Fibroblast of skin of right biceps (primary cell): ENCODE measurements at places on chromosomes 2 and 18.

GRCh38 chr18:75241705-75242104, 31.1 kb downstream of the TSHZ1 start:
- DNase-seq = no peak

GRCh38 chr2:129713337-129713736, 266.1 kb upstream of the RAB6C start:
- DNase-seq = no peak

DNA sequence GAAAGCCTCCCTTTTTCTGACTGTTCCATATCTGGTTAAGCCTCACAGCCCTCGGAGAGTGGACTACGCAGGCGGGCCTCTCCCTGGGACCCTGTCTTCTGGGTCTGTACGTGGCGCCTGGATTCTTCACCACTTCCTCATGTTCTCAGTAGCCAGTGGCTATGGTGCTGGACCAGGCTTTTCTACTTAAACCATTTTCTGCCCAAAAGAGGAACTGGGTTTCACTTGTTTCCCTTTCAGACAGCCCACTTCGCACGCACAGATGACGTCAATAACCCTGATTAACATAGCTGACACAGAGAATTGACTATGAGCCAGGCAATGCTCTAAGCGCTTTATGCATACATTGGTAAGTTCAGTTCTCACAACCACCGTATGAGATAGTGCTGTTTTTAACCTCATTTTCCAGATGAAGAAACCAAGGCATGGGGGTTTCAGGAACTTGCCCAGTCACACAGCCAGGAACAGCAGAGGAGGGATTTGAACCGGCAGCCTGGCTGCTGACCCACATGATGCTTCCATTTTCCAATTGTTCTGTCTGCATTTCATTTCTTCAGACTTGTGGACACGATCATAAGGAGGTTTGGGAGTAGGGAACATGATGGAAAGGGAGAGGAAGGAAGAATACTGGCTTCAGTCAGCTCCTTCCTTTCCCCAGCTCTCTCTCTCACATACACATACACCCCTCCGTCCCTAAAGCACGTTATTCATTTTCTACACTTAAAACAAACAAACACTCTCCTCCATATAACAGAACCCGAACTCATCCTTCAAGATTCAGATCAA, 41.7 kb downstream of the MYOM1 start:
- peak; percentile 12 for DNase-seq

DNA sequence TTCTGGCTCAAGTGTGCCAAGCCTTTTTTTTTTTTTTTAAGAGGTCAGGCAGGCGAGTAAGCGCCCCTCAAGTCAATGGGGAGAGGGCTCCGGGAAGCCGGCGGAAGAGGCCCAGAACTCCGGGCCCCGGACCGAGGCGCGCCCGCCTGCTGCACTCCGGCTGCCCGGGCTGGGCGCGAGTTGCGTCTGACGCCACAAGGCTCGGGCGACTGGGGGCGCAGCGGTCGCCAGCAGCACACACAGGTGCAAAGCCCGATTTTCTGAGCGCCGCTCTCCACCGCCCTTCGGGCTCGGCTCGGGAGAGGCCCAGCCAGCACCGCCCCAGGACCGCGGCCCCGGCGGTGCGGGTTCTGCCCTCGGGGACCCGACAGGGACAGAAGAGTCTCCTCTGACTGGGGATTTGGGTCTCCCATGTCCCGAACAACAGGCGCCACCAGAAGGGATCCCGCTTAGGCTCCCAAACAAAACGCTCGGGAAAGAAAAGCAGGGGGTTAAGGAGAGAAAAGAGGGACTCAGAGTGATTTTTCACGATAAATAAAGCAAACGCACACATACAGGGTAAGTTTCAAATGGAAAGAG, 787 bp downstream of the ERBB4 start:
- DNase-seq = no peak

- peak; percentile 76 for DNase-seq
Observed at GRCh38 chr2:160207804-160208654, 8.0 kb upstream of the ITGB6 start.

GRCh38 chr2:74391209-74391579, 11.1 kb upstream of the DCTN1 start:
- no peak for DNase-seq

DNA sequence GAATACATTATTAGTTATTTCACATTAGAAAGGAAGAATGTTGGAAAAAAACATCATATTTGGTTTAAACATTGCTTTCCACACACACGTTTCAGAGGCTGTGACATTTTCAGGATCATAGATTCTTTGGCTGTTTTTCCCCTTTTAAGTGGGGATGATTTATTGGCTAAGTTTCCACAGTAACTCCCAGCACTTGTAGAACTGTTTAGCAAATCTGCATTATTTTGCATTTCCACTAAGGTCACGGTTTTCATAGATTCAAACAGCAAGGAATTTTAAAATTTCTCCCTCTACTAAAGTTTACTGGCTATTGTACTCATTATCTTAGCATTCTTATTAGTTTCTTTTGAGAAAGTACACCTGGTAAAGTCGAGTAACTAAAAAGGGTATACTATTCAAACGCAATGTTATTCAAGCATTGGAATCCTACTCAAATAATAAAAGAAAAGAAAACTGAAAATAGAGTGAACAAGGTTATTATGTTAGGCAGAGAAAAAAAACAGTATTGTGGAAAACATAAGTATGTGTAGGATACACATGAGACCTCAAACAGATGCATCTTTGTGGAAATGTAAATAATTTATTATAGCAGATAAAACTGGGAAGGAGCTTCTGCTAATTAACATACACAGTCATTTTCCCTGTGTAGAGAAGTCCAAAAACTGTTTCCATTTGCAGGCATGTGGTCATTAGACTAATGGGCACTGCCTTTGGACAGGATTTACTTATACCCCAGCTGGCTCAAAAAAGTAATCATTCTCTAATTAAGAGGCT, 633.8 kb downstream of the NRXN1 start:
- DNase-seq = no peak

- no peak for DNase-seq
Observed at GRCh38 chr2:206201075-206201848, 41.6 kb downstream of the EEF1B2 start.

GRCh38 chr2:227853204-227853629, 18.2 kb upstream of the DAW1 start:
- peak; percentile 81 for DNase-seq

DNA sequence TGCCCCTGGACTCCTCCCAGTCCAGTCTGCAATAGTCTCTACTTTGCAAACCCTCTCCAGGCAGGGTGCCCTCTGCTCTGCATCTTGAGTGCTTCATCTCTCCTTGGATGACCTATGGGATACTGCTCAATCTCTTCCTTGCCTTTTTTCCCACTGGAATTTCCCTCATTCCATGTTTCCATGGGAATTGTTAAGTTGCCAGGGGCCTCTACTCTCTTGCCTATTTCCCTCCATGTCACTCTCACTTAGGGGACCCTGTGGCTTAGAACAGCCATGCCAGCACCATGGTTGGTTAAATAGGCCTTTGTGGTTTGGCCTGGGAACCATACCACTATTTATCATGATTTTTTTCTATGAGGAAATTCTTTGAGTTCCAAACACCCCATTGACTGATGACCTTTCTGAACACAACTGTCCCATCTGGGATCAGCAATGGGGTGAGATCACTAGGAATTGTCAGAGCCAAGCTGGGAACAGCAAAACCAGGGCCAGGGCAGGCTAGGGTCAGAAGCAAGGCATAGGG, 91.4 kb upstream of the RBMS1 start:
- peak; percentile 83 for DNase-seq

- peak; percentile 38 for DNase-seq
Observed at GRCh38 chr2:172168917-172169346, 66.2 kb upstream of the DLX2 start.

DNA sequence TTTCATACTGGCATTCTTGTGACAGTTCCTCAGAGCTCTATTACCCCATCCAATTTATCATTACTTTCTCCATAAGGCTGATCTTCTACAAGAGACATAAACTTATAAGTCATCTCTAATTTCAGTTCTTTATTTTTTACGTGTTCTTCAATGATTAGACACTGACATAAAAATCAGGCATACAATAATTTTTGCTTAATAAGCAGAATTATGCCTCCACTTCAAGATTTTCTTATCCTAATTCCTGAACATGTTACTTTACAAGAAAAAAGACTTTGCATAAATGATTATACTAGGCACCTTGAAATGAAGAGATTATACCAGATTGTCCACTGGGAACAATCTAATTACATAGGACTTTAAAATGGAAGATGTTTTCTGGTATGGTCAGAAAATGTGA, 1304.5 kb upstream of the SLC39A10 start:
- no peak for DNase-seq

- DNase-seq = peak; percentile 80
Observed at GRCh38 chr2:105324732-105325131, 4.8 kb downstream of the TGFBRAP1 start.

DNA sequence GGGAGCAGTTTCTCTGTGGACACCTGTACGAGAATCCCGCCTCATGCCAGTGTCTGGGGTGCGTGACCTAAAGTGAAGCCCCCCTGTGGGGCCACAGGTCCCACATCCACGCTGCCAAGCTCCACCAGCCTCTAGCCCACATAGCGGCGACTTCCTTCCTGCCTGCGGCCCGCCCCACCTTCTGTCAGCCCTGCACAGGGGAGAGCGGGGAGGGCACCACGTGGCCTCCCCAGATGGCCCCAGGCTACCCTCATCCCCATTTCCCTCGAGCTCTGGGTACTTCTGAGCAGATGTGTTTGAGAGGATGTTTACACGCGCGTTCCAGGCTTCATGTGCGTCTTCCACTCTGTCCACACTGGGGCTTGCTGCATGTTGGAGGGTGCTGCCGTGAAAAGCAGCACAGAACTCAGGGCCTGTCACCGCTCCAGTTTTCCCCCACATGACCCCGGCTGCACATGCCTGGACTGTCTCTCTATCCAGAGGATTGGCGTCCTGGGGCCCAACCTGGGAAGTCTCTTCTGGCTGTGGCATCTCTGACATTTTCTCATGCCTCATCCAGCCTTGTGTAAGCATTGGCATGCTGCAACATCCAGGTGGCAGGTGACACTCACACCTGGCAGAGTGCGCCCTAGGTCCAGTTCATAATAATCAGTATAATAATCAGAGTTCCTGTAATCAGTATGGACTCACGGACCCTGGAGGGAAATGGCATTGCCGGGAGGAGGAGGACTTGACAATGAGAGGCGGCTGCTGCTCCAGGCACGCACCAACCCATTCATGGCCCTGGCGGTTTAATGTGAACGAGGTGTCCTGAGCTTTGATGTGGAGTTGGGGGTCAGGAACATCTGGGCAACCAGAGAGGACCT, 146.3 kb upstream of the TWIST2 start:
- DNase-seq = no peak

DNA sequence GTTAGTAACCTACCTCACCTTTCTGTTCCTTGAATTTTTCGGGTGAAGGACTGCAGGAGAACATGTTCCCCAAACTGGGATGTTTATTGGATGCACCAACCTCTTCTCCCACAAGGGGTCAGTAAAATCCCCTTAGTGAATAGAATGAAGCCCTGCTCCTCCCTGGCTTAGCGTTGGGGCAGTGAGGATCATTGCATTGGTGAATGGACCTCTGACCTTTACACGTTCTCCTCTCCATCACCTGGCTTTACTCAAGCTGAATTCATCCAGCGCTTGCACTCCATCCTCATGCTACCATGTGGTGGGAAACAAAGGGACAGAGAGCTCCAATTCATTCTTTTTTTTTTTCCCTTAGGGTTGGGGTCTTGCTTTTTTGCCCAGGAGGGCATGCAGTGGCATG, 157.2 kb downstream of the MIB1 start:
- DNase-seq = peak; percentile 26

DNA sequence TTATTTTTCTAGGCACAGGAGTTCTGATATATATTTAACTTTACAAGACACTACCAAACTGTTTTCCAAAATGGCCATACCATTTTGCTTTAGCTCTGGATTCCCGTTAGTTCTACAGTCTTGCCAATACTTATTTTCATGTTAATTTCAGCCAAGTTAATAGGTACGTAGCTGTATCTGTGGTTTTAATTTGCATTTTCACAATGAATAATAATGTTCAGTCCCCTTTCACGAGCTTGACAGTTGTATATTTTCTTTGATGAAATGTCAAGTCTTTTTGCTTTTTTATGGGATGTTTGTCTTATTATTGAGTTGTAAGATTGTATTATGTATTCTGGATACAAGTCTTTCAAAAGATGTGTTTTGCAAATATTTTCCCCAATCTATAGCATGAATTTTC, 50.6 kb upstream of the GALNT5 start:
- DNase-seq = no peak
